ENCODE measurements at places on chromosomes 4 and X.
A peak's percentile ranks its signal among the peaks of the same experiment; 100 is the strongest.

- DNase-seq: no peak
These were observed 52.4 kb downstream of the USP46 start for GRCh38 chr4:52606726-52607125.

GRCh38 chr4:89268679-89269078 lies 38.9 kb downstream of the GPRIN3 start:
- DNase-seq: no peak

- no peak for DNase-seq
These were observed 80.5 kb upstream of the GALNT7 start for GRCh38 chr4:173088144-173088543.

DNA sequence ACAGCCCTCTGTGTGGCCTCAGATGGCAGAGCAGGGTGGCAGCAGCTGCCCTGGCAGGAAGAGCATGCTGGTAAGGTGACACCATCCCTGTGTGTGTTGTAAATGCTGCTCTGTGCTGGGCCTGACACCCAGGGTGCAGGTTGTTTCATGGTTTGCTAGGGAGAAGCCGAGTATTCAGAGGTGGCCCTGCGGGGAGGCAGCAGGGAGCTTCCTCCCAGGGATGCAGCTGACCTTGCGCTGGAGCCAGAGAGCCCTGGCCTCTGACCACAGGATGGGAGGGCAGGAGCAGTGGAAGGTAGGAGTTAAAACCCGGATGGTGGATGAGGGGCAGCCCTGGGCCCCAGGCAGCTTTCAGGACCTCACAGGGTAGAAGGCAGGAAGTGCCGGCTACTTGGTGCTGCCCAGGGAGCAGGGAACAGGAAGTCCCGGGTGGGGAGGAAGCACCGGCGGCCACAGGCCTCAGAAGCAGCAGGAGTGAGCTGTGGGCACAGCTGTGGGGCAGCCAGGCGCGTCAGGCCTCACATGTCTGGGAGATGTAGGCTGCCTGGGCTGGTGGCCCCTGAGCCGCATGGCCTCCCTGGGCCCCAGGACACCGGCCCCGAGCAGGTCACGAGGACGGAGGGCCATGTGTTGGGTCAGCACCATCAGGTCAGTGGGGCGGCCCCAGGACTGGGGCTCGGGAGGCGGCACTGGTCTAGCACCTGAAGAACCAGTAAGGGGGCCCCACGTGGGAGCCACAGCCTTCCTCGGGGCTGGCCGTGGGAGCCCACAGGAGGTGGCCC lies 19.1 kb downstream of the SH3BP2 start:
- peak; percentile 30 for DNase-seq

DNA sequence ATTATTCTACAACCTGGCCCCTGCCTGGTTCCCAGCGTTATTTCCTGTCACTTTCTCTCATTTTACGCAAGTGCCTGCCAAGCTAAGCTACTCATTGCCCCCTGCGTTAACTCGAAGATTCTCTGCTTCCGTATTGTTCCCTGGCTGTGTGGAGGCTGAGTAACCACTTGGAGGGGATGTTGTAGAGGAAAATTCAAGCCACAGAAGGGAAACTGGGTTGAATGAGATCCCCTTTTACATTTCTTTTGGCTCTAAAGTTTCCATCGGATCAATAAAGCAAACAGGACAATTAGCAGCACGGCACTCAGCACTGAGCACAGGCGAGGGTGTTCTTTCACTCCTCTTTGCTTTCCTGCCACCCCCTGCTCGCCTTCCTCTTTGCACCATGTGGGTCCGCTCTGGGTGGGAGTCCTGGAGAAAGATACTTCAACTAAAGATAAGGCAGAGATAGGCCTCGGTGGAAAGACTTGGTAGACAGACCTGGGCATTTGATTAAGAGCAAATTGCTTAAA lies 4.2 kb upstream of the TMSB4X start:
- peak; percentile 49 for DNase-seq

- DNase-seq: no peak
These were observed 327.9 kb upstream of the PITX2 start for GRCh38 chr4:110950731-110951130.

DNA sequence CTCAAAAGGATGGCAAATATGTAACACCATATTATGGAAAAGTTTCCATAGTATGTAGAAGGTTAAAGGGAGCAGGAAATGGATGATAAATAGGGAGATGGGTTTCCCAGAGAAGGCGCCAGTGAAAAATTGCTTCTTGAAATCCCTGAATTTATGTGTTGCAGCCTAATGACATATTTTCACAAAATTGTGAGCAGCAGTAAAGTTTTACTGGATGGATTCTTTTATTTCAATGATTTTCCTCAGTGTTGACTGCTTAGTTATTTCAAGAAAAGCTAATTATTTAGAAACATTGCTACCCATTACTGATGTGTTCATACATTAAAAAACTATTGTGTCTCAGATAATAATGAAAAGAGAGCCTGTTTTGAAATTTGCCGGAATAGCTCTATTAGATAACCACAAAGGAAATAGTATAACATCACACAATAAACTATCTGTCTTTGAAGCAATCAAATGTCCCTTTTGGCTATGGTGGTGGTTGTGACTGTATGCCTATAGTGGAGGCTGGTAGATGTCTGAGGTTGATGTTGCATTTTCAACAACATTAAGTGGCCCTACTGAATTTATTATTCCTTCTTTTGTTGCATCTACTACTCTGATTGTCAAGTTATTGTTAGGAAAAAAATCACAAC lies 169.9 kb upstream of the HAND2 start:
- no peak for DNase-seq

DNA sequence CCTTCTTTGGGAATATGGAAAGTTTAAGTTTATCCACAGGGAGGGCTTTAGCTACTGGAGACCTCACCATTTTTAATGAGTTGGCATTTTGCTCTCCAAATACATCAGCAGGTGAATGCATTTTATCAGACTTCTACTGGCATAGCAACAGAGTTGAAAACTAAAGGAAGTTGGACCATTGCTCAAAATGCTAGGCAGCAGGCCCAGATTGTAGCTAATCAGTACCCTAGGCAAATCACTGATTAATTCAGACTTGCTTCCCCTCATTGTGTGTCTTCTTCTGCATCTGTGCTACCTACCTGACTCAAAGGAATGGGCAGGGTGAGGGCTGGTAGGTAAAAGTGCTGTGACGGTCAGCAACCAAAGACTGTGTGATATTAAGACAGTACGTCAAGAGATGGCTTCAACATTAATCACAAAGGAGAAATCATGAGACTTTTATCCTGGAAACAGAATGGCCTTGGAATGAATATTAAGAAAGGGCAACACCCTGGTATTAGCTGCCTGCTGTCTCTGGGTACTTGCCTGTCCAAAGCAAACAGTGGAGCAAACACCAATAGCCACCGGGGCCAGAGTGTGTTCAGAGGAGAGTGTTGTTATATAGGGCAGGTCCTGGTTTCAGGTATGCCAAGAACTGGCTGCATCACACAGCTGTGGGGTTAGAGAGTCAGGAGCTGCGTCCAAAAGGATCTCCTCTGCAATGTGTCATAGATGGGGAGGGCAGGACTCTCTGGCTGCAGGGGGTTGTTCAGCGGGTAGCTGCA lies 17.1 kb upstream of the SMIM20 start:
- no peak for DNase-seq

DNA sequence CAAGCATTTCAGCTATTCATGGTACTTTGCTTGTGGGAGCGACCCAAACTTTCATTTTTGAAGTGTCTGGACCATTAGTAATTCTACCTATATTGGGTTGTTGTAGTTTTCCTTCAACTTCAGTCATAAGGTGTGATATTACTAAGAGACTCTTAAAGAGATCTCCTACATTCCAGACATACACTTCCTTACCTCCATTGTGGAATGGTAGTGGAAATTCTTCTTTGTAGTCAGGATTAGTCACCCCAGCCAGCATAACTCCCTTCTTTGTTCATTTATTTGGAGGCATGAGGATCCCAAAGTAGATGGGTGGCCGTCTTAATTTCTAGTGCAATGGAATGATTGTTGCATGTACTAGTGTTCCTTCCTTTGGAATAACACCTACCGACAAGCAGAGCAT lies 991.4 kb downstream of the ARAP2 start:
- no peak for DNase-seq

GRCh38 chr4:54505996-54506395 lies 151.8 kb upstream of the KIT start:
- no peak for DNase-seq

DNA sequence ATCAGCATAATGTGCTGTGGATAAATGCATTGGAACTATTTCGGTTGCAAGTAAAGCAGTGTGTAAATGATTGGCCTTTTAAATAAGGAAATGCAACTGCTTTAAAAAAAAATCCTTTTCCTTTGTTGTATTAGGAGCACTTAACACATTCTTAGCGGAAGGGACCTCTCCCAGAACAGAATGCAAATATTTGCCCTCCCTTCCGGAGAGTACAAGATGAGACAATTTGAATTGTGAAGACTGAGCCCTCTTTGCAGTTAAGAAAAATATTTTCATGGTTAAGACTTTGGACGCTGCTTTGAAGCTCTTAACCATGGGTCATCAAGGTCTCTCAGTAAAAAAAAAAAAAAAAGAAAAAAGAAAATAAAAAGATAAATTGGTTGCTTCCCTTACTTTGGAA lies 9.5 kb upstream of the NOX1 start:
- no peak for DNase-seq

DNA sequence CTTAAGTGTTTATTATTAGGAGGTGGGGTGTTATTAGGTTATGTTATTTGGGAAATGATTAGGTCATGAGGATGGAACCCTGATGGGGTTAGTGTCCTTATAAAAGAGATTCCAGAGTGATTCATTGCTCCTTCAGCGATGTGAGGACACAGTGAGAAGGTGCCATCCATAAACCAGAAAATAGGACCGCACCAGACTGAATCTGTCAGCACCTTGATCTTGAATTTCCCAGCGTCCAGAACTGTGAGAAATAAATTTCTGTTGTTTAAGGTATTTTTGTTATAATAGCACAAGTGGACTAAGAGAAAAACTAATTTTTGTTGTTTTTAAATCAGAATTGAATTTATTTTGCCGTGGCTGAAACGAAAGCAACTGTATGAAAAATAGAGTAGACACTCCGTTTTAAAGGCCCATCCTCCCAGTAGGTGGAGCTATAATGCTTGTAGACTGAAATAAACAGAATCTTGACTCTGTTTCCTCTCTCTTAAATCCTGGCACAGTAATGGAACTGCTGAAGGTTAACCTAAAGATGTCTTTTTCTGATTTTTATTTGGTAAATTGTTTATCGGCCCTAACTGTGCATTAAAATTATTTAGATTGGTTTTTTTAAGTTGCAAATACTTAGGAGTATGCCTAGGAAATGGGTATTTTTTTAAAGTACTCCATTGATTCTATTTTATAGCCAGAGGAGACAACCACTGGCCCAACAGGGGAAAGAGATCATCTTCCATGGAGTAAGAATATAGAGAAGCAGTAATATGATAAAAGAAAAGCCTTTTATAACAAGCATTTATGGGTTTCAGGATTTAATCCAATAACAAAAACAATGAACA lies 133.2 kb upstream of the ADAMTS3 start:
- no peak for DNase-seq

GRCh38 chrX:129992181-129992580 lies 9.7 kb downstream of the BCORL1 start:
- no peak for DNase-seq

- DNase-seq: no peak
These were observed 59.4 kb upstream of the GRPR start for GRCh38 chrX:16063921-16064320.

DNA sequence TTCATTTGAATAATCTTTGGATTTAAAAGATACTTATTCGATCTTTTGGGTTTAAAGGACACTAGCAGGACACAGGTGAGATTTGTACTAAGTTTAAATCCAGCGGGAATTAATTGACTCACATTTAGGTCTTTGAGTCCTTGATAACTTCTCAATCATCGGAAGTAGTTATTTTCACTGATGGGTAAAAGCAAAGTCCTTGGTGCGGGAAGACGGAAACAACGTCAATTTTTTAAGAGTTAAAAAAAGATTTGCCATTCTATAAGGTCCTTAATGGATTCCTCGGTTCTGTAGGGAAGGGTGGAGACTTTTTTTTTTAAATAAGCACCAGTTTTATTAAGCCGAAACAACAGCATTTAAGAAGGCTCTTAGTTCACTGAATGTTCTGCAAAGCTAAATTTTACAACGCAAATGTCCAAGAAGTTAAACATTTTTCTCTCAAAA lies 2.9 kb downstream of the TMSB4X start:
- no peak for DNase-seq

DNA sequence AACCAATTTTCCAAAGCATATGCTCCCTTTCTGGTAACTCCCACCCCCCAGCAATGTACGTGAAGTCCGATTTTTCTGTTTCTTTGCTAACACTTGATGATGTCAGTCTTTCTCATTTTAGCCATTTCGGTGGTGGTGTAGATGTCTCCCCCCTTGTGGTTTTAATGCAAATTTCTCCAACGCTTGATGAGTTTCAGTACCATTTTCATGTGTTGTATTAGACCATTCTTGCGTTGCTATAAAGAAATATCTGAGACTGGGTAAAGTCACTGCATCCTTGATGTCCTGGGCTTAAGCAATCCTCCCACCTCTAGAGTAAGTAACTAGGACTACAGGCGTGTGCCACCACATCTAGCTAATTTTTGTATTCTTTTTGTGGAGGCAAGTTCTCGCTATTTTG lies 148.4 kb upstream of the VCX3A start:
- DNase-seq: no peak
